ENCODE measurements at places on chromosomes 4 and X. TPM values are rescaled to one million over a fixed set of nuclear protein-coding genes. Genes with fewer than 3 reads are reported as not detected.

The MAEA gene
- total RNA-seq = 62.3 TPM

DNA sequence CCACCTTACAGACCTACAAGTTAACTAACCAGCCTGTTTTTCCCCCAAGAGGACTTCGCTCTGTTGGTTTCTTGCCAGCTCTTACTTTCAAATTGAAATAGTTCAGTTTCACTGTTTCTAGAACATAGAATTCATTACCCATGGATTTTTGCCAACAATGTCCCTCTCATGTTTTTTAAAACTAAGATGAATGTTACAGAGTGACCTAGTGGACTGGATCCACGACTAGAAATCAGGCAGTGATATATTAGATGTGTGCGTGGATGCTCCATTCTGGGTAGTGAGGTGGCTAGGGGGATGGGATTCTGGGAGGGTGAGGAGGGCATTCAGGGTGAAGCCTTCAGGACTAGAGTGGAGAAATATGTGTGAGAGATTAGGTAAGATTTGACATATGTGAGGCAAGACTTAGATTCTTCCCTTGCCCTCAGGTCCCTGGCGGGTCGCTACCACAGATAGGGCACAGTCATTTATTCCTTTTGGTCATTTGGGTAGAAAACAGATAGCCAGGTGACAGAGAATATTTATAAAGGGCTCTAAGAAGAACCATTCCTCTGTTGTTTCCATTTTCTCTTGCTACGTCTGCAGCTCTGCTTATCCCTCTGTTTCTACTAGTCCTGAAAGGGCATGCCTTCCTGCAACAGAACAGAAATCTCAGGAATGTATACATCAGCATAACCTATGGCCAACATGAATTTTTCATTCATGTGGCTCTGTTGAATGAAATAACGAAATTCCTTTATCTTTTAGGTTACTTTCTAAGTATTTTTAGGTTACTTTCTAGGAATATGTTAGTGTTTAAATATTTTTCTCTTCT is 15.4 kb upstream of the JADE1 start:
- DNase-seq = no peak

The GAGE13 gene
- not detected for total RNA-seq

- no peak for DNase-seq
These were observed 1765.8 kb downstream of the PCDH7 start for GRCh38 chr4:32485956-32486355.

DNA sequence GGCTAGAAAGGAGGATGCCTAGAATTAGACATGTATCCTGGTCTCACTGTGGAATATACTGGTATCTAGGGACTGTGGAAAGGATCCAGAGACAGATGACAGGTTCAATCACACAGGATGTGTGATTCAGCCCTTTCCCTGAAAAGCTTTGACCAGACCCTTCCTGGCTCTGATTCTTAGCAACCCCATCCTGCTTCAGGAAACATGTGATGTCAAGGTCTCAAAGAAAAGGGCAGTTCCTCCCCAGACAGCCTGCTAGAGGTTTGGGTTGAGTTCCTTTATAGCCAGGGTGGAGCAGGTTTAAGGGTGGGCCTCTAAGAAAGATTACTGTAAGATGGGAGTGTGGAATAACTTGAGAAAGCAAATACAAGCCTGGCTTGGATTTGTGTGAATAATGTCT is 3.0 kb downstream of the BMP15 start:
- DNase-seq = no peak

DNA sequence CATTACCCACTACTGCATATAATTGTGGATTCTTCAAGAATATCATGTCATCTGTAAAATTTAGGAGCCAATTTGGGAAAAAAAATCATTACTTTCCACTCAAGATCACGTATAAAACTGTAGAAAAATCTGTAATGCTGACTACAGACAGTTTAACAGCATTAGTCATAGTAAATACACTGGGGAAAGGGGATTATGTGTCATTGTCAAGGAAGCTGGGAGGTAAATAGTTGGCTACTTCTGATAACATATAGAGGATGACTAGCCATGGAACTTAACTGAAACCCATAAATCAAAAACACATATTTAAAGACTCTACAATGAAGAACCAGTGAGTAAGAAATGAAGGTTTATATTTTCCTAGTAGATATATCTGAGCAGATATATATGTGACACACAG is 1666.4 kb upstream of the IGFBP7 start:
- no peak for DNase-seq

The GPR173 gene
- 0.18 TPM for total RNA-seq

The SCML2 gene
- total RNA-seq = 0.76 TPM

DNA sequence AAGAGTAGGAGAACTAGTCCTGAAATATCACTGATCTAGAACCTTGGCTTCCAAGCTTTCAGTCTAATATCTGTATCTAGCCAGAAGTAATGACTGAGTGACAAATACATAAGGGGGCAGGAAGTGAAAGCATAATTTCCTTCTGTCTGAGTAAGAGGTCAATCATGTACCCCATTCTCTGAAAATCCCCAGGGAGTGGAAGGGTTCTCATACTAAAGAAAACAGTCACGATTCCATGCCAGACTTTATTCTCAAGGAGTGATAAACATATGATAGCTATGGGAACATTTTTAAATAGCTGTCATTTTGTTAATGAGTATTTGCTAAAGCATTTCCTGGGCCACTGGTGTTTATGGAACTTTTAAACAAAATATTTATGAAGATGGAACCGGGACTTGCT is 308.5 kb downstream of the ARHGAP24 start:
- no peak for DNase-seq

DNA sequence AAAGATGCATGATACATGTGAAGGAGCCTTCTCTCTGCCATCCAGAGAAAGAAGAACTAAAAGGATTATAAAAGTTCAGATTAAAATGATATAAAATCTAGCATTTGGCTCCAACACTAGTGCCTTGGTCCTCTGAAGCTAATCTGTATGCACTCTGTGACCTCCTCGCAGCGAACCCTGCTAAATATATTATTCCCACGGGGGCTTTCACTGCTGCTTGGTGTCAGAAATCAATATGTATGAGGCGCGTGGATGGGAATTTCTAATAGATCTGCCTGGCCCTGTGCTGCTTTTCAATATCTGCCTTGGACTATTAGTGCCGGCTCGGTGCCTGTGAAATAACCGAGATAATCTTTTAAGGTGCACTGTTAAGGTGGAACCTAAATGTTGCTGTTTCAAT is 69.7 kb downstream of the CXXC4 start:
- DNase-seq = no peak

- no peak for DNase-seq
These were observed 1459.9 kb downstream of the PCDH7 start for GRCh38 chr4:32180086-32180485.

The HNRNPH2 gene
- 39.5 TPM for total RNA-seq

The SPIN2A gene
- 1.1 TPM for total RNA-seq

- no peak for DNase-seq
These were observed 944.4 kb upstream of the GRID2 start for GRCh38 chr4:91359041-91360031.

DNA sequence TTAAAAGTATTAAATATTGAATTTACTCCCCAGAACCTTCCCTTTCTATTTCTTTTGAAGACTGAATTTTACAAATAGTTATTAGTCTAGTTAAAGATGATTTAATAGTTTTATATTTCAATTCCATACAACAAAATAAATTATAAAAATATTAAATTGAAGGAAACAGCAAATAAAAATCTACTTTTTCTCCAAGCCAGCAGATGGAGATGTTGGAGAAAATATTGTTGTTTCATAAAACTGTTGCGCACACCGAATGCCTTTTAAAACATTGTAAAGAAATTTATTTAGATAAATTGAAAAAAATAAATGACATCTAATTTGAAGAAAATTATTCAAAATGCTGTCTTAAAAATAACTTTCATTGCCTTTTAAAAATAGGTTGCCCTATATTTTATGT is 5.5 kb downstream of the GRIA2 start:
- no peak for DNase-seq

DNA sequence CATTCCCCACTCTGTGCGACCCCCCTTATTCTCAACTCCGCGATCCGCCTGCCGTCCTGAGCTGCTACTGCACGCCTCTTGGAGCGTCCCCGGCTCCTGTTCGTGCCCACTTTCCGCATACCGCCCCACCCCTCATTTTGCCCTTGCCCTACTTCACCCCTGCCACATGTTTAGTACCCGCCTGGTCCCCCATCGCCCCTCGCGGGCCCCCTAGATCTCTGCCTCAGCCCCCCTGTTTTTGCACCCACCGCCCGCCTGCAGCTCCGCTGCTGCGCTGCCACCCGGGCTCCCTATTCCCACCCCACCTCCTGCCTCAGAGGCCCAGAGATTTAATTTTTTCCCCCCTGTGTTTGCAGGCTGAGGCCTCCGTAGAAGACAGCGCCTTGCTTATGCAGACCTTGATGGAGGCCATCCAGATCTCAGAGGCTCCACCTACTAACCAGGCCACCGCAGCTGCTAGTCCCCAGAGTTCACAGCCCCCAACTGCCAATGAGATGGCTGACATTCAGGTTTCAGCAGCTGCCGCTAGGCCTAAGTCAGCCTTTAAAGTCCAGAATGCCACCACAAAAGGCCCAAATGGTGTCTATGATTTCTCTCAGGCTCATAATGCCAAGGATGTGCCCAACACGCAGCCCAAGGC is 1.4 kb downstream of the MAGED1 start:
- DNase-seq = peak; percentile 14

- DNase-seq = peak; percentile 52
These were observed 65.8 kb upstream of the MSN start for GRCh38 chrX:65601530-65602220.

DNA sequence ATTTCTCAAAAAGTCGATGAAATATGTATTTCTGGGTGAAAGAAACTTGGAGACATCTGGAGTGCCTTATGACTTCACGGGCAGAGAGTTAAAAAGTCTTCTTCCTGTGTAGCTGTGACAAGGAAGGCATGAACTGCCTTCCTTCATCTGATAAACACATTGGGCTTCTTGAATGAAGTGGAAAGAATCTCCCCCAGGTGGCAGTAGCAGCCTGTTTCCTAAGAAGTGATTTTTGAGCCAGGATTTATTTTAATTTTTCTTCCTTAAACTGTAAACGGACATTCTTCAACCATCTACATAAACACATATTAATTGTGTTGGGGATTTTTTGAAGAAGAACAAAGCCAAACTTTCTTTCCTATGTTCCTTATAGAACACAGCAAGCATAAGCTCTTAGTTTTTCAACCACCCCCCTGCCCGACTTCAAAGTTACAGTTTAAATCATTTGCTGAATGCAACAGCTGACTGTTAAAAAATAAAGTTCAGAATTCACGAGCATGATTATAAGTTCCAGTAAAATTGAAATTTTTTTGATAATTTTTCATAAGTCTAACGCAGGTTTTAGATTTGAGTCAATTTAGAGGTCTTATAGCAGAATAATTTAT is 980 bp upstream of the GIMD1 start:
- DNase-seq = no peak

The FAM184B gene
- total RNA-seq = 0.09 TPM

The PGAM4 gene
- not detected for total RNA-seq

- DNase-seq = no peak
These were observed 41.9 kb downstream of the MAMLD1 start for GRCh38 chrX:150405006-150405405.

The POLN gene
- total RNA-seq = 2.5 TPM

DNA sequence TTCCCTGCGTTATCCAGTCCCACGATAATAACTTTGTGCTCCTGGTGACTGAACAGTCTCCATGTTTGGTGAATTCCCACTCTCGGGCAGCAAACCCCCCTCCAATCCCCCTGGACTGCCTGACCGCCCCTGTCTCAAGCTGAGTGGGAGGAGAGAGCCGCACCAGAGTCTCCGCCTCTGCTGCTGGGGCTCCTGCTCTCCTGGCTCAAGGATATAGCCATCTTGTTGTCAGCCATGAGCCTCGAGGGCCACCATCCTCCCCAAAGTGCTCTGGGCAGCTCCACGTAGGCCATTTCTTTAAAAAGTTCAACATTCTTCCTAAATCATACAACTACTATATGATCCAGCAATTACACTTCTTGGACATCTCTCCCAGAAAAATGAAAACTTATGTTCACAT is 49.3 kb upstream of the PGRMC1 start:
- DNase-seq = no peak

DNA sequence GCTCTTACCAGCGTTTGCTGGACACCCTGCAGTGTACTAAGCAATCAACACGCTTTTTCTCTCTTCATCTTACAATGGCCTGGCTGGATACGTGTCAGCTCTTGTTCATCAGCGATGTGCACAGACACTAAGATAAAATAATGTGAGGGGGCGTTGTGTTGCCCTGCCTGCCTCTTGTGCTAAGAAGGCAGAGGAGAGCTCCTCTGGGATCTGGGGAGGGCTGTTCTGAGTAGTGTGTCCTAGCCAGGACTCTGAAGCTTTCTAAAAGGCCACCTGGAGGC is 49.7 kb downstream of the NELFA start:
- no peak for DNase-seq

GRCh38 chr4:96093057-96093456 is 253.2 kb downstream of the PDHA2 start:
- no peak for DNase-seq

- DNase-seq = no peak
These were observed 313.6 kb upstream of the DDX53 start for GRCh38 chrX:22686138-22686541.

DNA sequence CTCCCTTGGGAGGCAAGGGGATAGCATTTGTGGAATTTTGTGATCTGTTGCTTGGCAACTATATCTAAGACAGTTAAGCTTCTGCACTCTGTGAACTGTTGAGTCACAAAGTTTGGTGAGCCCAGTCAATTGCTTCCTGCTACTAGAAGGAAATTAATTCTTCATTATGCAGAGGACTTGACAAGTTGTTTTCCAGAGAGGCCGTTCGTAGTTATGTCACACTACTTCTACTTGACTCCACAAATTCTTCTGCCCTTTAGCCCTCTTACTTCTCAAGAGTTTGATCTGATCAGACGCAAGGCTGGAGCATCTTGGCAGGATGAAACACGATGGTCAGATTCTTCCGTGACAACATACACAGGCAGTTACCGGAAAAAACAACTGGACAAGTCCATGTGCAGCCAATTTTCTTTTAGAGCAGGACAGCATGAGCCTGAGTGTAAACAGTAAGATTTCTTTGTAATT is at the start of gene C4orf51:
Gene C4orf51, plus strand, starts transcription at position 156 of the 465 bp plus-strand sequence. Its CDS starts 58 bp downstream, at position 214.
- no peak for DNase-seq

DNA sequence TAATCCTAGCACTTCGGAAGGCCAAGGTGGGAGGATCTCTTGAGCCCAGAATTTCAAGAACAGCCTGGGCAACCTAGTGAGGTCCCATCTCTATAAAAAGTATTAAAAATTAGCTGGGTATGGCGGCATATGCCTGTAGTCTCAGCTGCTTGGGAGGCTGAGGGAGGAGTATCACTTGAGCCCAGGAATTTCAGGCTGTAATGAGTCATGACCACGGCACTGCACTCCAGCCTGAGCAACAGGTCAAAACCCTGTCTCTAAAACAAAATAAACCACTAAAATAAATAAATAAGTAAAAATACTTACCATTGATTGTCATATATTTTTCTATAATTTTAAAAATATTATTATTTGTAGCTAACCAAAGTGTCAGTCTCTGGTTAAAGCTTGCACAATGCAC is 315.6 kb upstream of the SMIM31 start:
- no peak for DNase-seq

The LRAT gene
- not detected for total RNA-seq
